ENCODE measurements at places on chromosomes 16 and 17. TPM values are rescaled to one million over a fixed set of nuclear protein-coding genes. Genes with fewer than 3 reads are reported as not detected.

The AATK gene
- total RNA-seq = 0.27 TPM

The RCVRN gene
- total RNA-seq = not detected

The TBC1D28 gene
- total RNA-seq = not detected

The CCL11 gene
- total RNA-seq = not detected

The KIF18B gene
- 22.7 TPM for total RNA-seq

The CLDN9 gene
- not detected for total RNA-seq

The ITGA3 gene
- 813 TPM for total RNA-seq

The GP1BA gene
- not detected for total RNA-seq

The ORC6 gene
- total RNA-seq = 8.4 TPM

The NPIPA8 gene
- total RNA-seq = 0.80 TPM

The JMJD8 gene
- total RNA-seq = 58.9 TPM

The CISD3 gene
- total RNA-seq = 12.3 TPM

The KRTAP2-3 gene
- total RNA-seq = 0.15 TPM

The KRTAP16-1 gene
- total RNA-seq = not detected

The CCDC200 gene
- not detected for total RNA-seq

The TMEM238L gene
- total RNA-seq = not detected

The CYB5D1 gene
- total RNA-seq = 11.6 TPM

The TGFB1I1 gene
- total RNA-seq = 20.4 TPM

The CLEC18A gene
- total RNA-seq = 0.08 TPM

The SLC22A31 gene
- total RNA-seq = 0.19 TPM

The RHBDL1 gene
- total RNA-seq = 9.8 TPM

The TNP2 gene
- total RNA-seq = not detected

The AGRP gene
- total RNA-seq = not detected

The AIPL1 gene
- not detected for total RNA-seq

The TPSAB1 gene
- total RNA-seq = not detected

The FASN gene
- 292 TPM for total RNA-seq

The FKBP10 gene
- total RNA-seq = 21.3 TPM

The WNK4 gene
- total RNA-seq = 2.1 TPM

The CES4A gene
- 2.4 TPM for total RNA-seq

The LAT gene
- not detected for total RNA-seq

The LGALS9B gene
- 0.78 TPM for total RNA-seq

The TEKT1 gene
- total RNA-seq = not detected
